Activated CD4-positive, alpha-beta T cell treated with anti-CD3 and anti-CD28 coated beads, Interleukin-2, amount 10 ng/mL, durations not matched to agents 7 days and 5 days (primary cell): ENCODE measurements at places on chromosomes 4 and X.

- no peak for DNase-seq
These were observed 127.0 kb downstream of the ZNF330 start for GRCh38 chr4:141347684-141348083.

- no peak for DNase-seq
These were observed 24.0 kb downstream of the RBMX start for GRCh38 chrX:136856551-136856950.

DNA sequence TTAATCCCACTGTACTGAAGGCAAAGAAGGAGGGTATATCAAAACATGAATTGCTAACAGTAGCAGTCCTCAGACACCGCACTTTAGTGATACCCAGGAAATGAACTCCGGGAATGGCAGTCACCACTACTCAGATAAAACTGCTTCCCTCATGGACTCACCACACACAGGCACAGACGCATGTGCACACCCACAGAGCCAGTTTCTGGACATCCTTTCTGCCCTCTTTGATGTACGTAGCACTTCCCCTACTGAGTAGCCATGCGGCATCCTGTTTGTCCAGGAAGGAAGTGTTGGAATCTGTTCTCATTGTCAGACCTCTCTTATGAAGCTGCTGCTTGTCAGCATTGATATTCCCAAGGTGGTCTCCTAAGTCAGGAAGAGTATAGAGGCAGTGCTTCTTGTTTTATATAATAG is 95.7 kb downstream of the DCLK2 start:
- no peak for DNase-seq

DNA sequence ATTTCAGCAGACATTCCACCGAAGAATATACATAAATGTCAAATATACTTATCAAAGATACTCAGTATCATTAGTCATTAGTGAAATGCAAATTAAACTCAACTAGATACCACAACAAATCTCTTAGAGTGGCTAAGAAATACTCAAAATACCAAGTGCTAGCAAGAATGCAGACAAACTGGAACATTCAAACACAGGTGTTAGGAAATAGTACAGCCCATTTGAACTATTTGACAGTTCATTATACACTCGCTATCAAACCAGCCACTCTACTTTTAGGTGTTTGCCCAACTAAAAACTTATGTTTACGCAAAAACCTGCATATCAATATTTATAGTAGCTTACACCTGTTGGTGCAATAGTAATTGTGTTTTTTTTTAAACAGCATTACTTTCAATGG is 8.8 kb downstream of the ADAM29 start:
- no peak for DNase-seq

- DNase-seq = no peak
These were observed 59.2 kb downstream of the CPLX1 start for GRCh38 chr4:766559-767283.

DNA sequence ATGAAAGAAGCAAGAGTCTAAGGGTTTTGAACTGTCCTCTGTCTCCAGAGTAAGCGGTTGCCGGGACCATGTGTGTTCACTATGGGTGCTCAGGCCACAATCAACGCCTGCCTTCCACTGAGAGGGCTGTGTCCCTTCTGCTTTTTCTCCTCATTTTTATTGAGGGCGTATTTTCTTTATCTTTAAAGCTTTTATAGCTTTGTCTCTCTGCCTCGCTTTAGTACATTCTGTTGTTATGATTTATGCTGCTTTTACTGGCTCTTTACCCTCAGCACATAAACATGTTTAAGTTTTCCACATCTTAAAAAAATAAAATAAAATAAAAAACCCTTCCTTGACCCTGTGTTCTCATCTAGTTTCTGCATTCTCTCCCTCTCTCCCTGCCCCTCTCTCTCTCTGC is 42.4 kb upstream of the ATP6AP2 start:
- no peak for DNase-seq
